ENCODE measurements at places on chromosomes 12 and 14.

GRCh38 chr12:16163901-16164300 lies 113.6 kb downstream of the SLC15A5 start:
- no peak for DNase-seq

- no peak for DNase-seq
Measured at GRCh38 chr12:118495296-118495695, 118.9 kb downstream of the SUDS3 start.

- no peak for DNase-seq
Measured at GRCh38 chr12:61385771-61386170, 874.4 kb upstream of the USP15 start.

- no peak for DNase-seq
Measured at GRCh38 chr14:83208341-83208740, 1674.7 kb upstream of the SEL1L start.

- DNase-seq: no peak
Measured at GRCh38 chr12:76720068-76720467, 43.8 kb upstream of the ZDHHC17 start.

- no peak for DNase-seq
Measured at GRCh38 chr12:24777359-24777758, 171.5 kb downstream of the BCAT1 start.

DNA sequence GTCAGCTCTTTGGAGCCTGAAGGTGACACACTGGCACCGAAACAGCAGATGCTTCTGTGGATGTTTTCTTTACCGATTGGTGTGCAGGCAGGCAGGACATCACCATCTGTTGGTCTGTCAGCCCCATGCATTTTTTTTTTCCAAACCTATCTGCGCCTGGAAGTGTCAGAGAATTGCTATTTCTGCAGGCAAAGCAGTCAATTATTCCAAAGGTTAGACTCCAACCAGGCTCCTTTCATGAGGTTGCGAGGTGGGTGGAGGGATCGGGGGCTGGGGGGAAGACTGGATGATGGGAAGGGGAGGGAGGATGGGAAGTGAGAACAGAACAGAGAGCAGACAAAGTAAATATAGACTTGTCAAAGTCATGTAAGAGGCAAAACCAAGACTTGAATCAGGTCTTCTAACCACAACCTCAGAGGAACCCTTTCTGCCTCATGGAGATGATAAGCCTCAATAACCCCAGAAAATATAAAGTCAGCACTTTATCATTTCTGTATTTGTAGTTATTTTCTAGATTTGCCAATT lies 117.7 kb downstream of the OTOGL start:
- DNase-seq: no peak

DNA sequence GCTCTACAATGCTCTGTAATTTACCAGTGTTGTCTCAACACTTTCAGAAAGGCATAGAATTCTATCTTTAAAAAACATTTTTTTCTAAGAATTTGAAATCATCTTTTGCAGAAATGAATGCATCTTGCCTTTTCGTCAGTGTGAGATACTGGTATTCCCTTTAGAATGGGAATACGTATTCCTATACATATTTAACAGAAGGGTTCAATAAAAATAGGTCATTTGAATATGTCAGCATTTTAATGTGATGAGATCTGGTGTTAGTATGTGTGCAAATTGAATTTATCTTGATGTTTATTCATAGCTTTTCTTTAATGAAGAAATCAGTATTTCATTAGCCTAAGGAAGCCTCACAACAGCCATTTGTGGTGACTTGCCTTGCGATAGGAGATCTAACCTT lies 44.2 kb downstream of the WDR20 start:
- no peak for DNase-seq

- DNase-seq: no peak
Measured at GRCh38 chr12:9084417-9084816, 31.3 kb downstream of the A2M start.

GRCh38 chr14:104436047-104436591 lies 143.4 kb upstream of the C14orf180 start:
- DNase-seq: no peak

- DNase-seq: no peak
Measured at GRCh38 chr14:92461891-92462290, 51.7 kb upstream of the RIN3 start.

- DNase-seq: no peak
Measured at GRCh38 chr12:110281549-110282299, 677 bp downstream of the ATP2A2 start.

- DNase-seq: no peak
Measured at GRCh38 chr12:64890873-64891468, 66.5 kb downstream of the TBC1D30 start.

DNA sequence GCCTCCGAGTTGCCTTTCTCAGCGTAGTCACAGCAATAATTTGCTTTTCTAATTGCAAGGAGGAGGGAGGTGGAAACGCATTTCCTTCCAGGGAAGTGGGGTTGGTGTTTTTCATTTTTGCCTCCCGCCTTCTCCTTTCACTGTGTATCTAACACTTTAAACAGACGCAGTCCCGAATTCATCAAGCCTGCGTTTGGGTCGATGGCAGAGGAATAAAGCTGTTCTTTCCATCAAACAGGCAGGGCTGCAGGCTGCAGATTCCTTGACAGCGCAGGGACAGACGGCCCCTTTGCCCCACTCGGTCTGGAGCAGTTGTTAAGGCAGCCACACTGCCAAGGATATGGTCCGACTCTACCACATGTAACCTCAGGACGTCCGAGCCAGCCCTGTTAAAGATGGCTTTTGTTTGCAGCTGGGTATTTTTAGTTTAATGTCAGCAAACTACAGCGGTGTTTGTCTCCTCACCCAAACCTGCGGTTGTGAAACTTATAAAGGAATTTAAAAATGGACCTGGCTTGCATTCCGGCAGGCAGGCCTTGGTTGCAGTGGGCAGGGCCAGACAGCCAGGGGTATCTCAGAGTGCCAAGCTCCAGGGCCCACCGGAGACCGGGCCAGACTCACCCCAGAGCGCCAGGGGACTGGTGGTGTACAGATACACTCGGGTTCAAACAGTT lies 2.1 kb downstream of the CHST11 start:
- DNase-seq: no peak

DNA sequence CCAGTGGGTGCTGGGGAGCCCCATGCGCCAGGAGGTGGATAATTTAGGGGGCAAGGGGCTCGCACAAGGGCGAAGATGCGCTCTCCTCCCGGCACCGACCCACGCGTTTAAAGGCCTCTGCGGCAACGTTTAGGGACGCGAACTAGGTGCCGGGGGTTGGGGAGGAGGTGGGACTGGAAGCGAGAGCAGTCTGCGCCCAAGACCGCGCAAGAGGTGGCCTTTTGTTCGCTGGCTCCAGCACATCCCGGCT lies 1.3 kb downstream of the SLC38A1 start:
- no peak for DNase-seq

DNA sequence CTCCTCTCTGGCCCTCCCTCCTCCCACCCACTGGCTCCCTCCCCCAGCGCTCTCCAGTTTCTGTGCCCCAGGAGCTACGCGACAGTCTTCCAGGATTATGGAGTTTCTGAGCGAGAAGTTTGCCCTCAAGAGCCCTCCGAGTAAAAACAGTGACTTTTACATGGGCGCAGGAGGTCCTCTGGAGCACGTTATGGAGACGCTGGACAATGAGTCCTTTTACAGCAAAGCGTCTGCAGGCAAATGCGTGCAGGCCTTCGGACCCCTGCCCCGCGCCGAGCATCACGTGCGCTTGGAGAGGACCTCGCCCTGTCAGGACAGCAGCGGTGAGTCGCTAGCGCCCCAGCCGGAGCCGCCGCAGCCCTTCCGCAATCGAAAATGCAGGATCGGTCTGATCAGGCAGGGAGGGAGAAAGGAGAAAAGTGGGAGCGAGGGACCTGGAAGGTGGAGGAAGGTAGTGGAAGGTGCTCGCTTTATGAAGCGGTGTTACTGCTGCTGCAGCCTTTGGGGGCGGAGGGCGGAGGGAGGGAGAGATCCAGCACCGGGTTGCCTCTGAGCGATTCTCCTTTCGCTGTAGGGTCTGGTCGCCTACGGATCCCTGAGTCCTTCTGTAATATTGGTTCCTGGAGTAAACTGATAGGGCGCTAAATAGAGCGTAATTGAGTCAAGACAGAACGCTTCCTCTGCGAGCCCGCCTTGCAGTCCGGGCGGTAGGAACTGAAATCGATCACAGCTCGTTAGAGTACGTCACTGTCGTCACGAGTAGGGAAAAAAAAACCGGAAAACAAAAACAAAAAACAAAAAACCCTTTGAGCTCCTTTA lies at the start of gene ALX1:
Gene ALX1 (plus strand): TSS at position 56 of the 819 bp plus-strand sequence. CDS start 42 bp downstream, at position 98.
- DNase-seq: no peak

- no peak for DNase-seq
Measured at GRCh38 chr12:52506858-52507715, 13.1 kb downstream of the KRT5 start.

DNA sequence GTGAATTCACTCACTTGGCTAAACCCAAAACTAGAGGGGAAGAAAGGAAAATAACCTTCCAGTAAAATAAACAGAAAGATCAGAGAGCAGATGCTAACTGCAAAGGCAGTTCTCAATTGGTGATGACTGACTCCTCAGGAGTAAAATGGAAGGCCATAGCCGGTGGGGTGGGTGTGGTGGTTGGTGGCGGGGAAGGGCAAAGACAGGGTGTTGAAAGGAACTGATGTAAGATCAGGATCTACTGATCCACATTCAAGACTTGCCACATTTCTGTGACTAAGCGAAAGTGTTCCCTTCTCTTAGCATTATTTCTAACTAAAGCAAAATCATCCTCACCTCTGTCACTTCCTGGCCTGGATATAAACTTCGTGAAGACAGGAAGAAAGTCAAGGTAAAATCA lies 26.3 kb upstream of the TC2N start:
- DNase-seq: no peak

GRCh38 chr14:68312884-68313610 lies 479.8 kb downstream of the ZFP36L1 start:
- DNase-seq: no peak

DNA sequence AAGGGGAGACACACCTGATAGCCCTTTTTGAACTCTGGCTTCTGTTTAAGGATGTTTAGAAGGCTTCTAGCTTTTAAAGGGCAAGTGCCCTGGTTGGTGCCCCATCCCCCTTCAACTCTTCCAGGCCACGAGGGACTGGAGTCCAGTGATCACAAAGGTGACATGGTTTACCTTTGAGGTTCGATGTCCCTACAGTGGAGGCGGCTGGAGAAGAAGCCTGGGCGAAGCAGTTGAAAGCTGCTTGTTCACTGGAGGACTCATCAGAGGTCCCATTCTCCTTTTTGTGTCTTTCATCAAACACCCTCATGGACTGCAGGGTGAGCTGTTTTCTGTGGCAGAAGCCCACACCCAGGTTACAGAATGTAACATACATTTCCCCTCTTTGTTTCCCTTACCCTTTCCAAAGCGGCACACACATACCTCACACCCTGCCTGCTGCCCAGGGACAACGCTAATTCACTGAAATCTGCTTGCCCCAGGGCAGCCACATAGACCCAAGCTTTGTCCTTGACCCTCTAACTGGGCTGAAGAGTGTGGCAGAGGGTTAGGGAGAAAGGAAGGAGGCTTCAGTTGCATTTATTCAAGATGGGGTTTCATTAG lies 7.7 kb downstream of the TBX3 start:
- DNase-seq: no peak

- DNase-seq: no peak
Measured at GRCh38 chr14:100041271-100041670, 24.0 kb upstream of the EVL start.

GRCh38 chr12:10214895-10215267 lies 2.2 kb downstream of the GABARAPL1 start:
- no peak for DNase-seq

DNA sequence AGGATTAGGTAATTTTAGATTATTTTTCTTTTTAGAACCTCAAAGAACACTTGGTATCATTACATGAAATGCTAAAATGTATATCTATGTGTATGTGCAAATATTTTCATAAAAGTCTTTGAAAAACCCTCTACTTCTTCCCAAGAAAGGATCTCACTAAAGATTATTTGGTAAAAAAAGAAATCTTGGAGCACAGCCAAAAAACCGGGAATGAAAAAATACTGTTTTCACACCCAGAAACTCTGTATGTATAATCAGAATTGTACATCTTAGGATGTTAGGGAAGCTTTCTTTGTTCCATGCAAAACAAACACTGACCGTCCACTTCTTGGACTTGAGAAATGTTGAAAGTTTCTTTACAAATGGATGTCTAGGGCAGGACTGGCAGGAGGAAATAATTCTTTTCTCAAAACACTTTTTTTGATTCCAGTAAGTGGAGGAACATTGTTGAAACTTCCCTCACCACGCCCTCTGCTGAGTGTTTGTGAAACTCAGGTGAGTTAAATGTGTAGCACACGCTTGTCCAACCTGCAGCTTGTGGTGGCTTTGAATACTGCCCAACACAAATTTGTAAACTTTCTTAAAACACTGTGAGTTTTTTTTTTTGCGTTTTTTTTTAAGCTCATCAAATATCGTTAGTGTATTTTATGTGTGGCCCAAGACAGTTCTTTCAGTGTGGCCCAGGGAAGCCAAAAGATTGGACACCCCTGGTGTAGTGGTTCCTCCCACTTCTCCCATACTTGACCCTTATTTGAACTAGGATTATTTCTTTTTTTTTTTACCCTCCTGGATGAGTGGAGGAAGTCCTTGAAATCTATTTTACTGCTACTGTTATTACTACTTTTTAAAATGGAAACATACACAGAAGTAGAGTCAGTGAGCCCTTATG lies 26.6 kb downstream of the FBXO34 start:
- DNase-seq: no peak

- no peak for DNase-seq
Measured at GRCh38 chr14:75249251-75249957, 29.2 kb upstream of the FOS start.

DNA sequence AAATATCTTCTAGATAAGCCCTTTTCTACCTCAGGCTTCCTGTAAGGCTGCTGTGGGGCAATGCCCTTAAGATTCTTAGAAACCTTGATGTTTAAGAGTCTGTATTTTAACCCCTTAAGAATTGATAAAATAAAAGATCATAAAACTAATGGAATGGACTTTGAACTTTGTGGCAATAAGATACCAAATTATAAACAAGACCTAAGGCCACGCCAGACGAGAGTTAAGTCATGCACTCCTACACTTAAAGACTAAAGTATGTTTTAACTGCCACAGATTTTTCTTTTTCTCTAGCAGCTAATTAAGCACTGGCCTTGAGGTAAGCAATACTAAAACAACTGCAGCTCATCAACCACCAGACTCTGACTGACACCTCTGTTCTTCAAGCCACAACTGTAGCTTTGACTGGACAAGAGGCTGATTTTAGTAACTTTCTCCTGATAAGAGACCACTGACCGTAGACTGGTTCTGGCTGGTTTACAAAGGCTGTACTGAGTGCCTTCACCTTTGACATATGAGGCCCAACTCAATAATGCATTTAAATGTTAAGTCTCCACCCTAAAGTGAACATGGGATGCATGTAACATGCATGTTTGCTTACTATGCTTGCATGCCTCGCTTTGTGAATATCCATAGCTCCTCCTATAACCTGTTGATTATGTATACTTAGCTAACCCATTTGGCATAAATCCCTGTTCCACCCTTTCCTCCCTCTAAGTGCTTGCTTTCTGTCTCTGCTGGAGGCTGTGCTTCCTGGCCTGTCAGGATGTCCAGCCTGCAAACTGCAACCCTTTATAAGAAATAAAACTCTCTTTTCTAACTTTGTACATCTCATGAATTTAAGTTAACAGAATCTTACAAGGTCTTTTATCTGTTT lies 71.9 kb downstream of the KLHL28 start:
- DNase-seq: no peak

Measured in cortex of kidney (tissue), 1 donor.